ENCODE measurements at places on chromosomes 7 and 10.

DNA sequence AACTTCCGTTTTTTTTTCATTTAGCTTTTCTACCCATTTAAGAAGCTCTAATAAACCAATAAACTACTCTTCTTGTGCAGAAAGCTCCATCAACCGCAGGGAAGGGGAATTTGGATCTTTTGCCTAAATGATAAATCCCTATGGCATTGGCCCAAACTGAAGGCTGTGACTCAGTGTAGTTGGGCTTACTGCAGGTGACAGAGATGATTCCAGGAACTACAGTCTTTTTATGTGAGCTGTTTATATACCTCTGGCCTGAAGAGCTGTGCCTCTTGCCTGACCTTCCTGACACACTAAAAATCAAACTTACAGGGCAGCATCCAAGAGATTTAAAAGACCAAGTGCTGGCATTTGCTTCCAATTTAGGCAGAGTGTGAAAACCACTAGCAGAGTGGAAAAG, 25.2 kb downstream of the ABCB1 start:
- DNase-seq, result no peak

- DNase-seq, result no peak
Measured at GRCh38 chr10:46559231-46559671, 2.8 kb upstream of the GPRIN2 start.

DNA sequence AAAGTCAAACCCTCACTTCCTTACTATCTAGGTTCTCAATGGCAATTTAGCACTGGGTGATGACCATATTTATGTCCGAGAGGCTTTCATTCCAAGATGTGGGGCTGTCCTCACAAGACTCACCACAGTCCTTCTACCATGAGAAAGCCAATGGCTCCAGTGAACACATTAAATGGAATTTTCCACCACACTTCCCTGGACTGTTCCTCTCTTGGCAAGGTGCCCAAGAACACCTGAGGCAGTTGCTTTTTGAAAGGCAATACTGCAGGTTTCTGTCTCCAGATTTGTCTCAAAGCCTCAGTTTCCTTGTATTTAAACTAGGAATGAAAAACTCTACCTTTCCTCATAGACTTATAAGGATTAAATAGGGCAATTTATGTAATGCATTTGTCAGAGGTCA, 24.2 kb downstream of the AFAP1L2 start:
- no peak for DNase-seq

DNA sequence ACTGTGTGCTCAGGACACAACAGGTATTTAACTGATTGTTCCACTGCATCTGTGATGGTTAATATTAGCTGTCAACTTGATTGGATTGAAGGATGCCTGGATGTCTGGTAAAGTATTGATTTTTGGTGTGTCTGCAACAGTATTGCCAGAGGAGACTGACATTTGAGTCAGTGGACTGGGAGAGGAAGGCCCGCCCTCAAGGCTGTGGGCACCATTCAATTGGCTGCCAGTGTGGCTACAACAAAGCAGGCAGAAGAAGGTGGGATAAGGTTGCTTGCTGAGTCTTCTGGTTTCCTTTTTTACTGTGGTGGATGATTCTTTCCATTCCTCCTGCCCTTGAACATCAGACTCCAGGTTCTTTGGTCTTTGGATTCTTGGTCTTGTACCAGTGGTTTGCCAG, 137.1 kb upstream of the FAM13C start:
- DNase-seq, result no peak

GRCh38 chr10:44827431-44828006, 83.6 kb upstream of the TMEM72 start:
- DNase-seq, result peak; percentile 32

- no peak for DNase-seq
Measured at GRCh38 chr7:105322655-105323277, 66.0 kb downstream of the SRPK2 start.

DNA sequence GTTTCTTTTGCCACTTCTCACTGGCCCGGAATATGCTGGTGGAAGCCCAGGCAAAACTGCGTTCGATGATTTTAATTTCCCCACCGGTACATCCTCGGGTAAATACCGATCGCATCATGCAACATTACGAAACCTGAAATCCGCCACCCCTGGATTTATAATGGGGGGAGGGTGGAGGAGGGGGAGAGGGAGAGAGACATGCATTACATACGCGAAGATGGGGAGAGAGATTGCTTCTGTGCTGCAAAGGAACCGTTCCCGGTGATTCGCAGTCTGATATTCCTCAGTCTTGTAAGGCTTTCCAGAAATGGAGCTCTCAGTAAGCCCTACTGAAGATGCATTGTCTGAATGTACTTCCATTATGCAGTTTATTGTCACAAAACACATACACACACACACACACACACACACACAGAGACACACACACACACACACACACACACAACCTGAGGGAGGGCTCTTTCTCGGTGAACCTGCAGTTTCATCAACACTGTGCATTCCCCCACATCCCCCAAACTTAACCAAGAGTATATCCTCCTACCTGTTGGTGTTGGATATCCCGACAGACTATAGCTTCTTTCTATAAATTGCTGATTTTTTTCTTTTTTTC, 741 bp downstream of the GPR85 start:
- peak; percentile 77 for DNase-seq

- DNase-seq, result no peak
Measured at GRCh38 chr10:92505044-92505443, 68.8 kb downstream of the IDE start.

DNA sequence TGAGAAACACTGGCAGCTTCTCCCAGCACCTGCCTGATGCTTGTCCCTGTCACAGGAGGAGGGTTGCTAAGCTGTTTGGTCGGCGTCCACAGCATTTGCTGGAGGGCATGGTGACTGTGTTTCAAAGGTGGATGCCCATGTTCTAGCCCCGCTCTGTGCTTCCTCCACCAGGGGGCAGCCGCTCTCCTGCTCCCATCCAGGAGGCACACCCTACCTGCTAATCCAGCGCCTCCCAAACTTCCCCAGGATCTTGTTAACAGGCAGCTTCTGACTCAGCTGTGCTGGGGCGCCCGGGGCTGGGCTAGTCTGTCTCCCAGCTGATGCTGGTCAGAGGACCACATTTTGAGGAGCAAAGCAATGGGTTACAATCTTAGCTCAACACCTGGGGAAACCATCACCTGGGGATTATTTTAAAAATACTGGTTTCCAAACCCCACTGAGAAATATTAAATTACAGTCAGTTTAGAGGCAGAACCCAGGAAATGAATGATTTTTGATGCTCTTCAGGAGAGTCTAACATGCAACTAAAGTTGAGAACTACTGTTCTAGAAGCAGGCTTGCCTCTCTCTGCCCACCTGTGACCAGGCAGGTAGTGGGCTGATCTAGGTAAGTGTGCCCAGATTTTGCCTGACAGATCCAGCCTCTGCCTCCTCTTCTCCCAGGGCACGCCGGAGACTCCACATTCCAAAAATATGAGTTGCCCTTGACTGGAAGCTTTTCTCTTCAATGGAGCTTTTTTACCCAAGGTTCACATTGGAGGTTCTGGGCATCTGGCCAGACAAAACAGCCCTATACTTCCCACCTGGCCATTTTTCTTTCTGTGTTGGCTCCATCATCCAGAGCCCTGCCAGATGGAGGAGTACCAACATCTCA, 92.7 kb upstream of the GPR26 start:
- peak; percentile 63 for DNase-seq

- DNase-seq, result no peak
Measured at GRCh38 chr10:34886906-34887642, 72.0 kb upstream of the PARD3 start.

- DNase-seq, result peak; percentile 27
Measured at GRCh38 chr7:106717955-106718871, 57.3 kb upstream of the CCDC71L start.

- no peak for DNase-seq
Measured at GRCh38 chr10:66762218-66762729, 163.6 kb upstream of the LRRTM3 start.

- no peak for DNase-seq
Measured at GRCh38 chr10:102016416-102016815, 39.6 kb downstream of the ARMH3 start.

DNA sequence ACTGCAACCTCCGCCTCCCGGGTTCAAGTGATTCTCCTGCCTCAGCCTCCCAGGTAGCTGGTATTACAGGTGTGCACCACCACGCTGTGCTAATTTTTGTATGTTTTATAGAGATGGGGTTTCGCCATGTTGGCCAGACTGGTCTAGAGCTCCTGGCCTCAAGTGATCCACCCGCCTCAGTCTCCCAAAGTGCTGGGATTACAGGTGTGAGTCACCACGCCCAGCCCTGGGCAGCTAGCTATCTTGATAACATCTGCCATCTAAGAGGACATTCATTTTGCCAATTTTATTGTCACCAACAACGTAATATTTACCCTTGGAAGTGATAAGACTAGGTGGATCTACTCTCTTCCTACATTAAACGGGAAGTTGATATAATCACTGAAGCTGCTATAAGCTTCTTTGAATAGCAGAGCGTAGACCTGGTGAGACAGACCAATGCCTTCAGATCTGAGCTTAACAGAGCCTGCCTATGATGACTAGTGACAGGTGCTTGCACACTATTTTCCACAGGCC, 39.7 kb upstream of the SLC35B4 start:
- DNase-seq, result no peak

- DNase-seq, result peak; percentile 33
Measured at GRCh38 chr10:44864051-44864450, 47.1 kb upstream of the TMEM72 start.

DNA sequence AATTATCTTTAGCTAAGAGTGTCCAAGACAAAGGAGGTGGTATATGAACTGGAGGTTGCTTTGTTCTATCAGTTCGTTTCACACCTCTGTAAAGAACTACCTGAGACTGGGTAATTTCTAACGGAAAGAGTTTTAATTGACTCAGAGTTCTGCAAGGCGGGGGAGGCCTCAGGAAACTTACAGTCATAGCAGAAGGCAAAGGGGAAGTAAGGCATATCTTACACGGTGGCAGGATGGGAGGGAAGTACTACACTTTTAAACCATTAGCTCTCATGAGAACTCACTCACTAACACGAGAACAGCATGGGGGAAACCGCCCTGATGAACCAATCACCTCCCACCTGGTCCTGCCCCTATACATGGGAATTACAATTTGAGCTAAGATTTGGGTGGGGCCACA, 1202.3 kb upstream of the LRRTM3 start:
- DNase-seq, result no peak

DNA sequence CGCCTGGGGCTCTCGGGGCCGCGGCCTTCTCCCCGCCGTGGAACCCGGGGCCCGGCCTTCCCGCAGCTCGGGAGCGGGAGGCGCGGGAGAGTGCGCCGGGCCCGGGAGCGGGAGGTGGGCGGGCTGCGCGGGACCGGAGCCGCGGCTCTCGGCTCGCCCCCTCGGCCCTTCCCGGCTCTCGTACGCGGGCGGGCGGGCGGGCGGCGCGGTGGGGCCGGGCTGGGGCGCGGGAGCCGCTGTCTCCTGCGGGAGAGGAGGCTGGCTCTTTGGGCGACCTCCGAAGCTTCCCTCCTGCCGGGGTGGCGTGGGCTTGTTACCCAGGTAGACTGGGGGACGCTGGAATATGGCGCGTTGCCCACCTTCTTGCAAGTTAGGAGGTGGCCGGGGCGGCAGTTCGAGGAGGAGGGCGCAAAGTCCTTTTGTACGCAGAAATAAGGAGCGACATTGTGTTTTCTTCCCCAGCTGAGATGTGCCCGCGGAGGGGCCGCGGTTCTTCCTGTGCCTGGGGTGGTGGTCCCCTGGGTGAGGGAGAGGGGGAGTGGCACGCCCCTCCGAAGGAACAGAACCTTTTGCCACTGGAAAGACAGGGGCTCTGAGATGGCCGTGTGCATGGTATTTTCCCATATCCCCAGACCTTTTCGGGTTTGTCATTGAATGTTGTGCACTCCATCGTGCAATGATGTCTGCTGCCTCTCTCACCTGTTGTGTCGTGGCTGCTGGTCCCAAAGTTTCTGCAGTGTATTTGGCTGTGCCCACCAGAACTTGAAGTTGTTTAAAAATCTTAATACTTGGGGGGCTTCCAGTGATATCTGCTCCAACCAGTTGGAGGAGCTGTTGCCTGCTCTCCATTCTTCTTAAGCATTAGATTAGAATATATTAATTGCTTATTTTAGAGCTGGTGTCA, 844 bp downstream of the NRF1 start:
- DNase-seq, result peak; percentile 49

DNA sequence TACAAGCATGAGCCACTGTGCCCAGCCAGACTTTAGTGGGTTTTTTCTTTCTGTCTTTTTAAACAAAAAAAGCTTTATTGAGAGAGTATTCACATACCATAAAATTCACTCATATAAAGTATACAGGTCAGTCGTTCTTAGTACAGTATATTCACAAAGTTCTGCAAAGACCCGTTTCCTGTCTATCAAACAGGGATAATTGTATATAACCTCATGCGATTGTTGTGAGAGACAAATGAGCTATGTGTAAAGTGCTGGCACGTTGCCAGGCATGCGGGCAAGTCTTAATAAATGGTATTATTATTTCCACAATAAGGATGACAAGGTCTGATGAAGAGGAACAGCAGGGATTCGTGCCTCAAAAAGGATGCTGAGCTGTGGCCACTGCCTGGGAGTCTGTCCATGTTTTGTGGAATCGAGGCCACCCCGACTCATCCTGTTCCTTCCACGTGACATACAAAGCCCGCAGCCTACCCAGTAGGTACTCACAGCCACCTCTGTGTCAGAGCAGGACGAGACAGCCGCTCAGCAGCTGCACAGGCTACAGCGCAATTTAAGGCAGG, 51.6 kb downstream of the SMKR1 start:
- peak; percentile 82 for DNase-seq

DNA sequence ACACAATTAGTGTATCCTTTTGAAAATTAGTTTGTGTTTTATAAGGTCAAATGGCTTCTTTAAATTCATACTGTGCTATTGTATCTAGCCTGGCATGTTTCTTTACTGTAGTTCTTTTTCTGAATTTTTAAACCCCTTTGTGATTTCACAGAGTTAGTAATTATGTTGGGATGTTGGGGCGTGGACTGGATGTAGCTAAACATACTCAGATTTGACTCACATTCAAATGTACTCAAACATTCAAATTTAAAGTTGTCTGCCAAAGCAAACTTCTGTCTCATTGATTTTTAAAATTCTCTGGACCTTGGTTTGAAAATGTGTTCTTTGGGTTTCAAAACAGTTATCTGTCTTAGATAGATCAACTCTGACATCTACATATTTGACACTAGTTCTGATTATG, 7.2 kb upstream of the NRP1 start:
- DNase-seq, result no peak

DNA sequence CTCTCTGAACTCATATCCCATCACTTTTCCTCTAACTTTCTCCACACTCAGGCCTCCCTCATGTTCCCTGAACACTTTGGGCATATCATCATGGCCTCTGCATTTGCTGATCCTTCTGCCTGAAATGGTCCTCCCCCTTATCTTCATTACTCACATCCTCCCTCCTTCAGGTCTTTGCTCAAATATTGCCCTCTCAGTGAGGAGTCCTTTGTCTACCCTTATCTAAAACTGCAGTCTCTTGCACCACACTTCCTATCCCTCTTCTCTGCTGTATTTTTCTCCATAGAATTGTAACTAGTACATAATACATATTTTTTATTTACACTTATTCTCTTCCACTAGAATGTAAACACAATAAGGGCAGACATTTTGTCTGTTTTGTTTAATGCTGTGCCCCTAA, 41.7 kb downstream of the DNAJC1 start:
- DNase-seq, result no peak
